ENCODE measurements at places on chromosomes 11 and 22.

GRCh38 chr11:120268686-120269085 is 28.7 kb downstream of the POU2F3 start:
- DNase-seq = no peak

- DNase-seq = no peak
Measured at GRCh38 chr11:82533628-82534327, 199.9 kb downstream of the FAM181B start.

DNA sequence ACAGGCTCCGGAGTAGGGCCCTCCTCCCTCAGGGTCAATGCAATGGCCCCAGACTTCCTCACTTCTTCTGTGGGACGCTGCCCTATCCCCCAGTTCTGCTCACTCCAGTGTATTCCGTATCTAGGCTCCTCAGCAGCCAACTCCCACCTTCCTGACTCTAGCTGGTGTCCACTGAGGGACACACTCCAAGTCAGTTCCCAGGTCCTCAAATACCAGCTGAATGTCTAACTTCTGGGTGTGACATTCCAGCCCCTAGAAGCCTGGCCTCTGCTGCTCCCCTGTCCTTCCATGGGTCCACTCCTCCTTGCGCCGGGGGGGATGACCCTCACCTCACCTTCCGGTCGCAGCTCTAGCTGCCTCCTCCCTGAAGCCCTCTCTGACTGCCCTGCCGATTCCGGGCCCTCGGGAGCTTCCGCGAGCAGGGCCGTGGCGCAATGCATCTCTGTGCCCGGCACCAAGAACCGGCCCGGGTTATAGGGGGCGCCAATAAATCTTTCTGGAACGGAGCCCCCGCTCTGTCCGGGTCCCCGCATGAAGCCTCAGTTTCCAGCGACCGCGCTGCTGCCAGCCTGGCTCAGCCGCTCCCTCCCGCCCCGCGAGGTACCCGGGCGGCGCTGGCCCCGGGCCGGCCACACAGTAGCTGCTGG is 15.4 kb downstream of the BAD start:
- no peak for DNase-seq

GRCh38 chr22:50339945-50340879 is 2.9 kb upstream of the PPP6R2 start:
- no peak for DNase-seq

GRCh38 chr11:128261011-128261421 is 326.3 kb downstream of the ETS1 start:
- no peak for DNase-seq

GRCh38 chr11:108115500-108116140 is 5.7 kb upstream of the ACAT1 start:
- no peak for DNase-seq

DNA sequence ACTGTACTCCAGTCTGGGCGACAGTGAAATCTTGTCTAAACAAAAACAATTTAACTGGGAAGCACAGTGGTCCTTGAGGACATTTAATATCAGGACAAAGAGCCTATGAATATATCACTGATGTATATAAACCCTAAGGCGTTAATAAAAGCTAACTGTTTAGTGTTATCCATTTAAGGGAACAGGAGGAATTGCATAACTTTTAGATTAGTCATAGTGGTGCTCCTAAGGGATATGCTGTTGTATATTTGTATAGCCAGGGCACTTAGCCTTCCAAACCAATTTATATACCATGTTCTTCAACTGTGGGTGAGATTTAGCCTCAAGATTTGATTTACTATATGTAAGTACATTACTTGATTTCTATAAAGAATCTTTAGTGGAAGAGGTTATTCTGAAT is 3.0 kb upstream of the CHEK1 start:
- DNase-seq = no peak
